ENCODE measurements at places on chromosomes 12 and 14.

DNA sequence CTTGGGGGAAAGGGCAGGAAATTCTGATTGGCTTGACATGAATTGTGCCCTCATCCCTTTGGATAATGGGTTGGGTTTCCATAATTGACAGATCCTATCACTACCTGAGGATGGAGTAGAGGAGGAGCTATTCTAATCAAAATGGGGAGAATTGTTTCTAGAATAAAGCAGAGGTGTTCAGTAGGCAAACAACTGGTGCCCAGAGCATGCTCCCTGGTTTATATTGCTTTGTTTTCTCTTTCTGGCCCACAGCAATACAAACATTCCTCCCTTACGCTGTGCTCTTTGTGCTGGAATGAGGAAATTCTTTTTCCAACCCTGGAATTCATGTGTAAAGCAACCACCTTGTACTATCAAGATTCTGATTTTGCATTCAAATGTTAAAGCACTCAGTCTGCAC is 147.4 kb downstream of the RASSF9 start:
- peak; percentile 80 for DNase-seq

GRCh38 chr12:128729628-128730121 is 94.1 kb downstream of the SLC15A4 start:
- DNase-seq = peak; percentile 38

GRCh38 chr12:100311317-100311716 is 44.3 kb downstream of the SCYL2 start:
- DNase-seq = no peak

DNA sequence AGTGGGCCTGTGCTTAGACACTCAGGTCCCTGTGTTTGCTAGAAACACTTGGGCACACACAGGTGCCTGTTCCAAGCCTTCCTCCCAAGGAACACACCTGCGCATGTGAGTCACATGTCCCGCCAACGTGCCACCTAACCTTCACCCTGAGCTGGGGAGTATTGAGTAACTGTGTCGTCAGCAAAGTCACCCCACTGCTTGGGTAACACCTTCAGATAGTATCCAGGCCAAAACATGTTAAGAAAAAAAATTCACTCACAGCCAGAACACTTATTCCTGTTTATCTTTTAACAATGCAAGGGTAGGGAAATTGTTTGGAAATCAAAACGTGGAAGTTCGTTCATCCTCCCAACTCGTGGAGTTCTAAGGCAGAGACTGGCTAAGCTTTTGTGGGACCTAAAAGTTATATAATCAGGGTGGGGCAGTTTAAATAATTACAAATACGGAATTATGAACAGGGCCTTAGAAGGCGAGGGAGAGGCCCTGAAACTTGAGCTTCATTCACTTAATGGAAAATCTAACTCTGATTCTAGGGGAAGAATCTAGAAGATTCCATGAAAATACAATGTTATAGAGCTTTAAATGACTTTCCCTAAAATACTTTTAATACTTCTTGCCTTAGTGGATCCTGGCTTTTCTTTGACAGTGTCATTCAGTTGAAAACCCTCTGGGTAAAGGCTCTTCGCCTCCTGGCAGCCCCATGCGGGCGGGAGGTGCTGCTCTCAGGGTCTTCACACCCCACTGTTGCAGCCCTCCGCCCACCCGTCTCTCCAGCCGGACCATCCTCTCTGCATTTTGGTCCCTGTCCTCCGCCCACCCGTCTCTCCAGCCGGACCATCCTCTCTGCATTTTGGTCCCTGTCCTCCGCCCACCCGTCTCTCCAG is 30.3 kb upstream of the ADIPOR2 start:
- DNase-seq = no peak

DNA sequence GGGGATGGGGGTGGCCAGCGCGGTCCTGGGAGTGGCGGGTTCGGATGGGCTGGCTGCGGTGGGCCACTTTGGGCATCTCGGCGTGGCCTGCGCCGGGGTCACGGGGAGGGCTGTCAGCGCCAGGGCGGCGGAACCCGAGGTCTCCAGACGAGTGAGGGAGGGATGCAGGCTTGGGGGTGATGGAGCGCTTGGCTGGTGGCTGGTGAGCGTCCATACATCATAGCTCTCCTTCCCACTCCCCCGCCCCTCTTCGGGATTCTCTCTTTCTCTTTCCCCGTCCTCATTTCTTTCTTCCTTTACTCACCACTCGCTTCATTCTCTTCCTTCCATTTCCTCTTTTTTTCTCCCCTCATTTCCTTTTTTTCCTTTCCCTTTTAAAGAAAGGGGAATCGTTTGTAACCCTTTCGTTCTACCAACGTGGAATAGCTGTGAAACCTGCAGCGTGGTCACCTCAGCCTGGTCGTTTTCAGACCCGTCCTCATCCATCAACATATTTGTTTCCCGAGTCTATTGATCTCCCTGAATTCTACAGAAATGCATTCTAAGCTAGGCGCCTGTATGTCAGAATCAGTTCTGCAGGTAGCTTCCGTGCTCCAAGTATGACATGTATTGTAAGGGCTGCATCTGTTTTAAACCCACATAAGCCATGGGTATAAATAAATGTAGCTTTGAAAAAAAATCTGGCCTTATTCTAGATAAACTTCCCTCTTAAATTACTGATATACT is 260.3 kb upstream of the E2F7 start:
- DNase-seq = peak; percentile 8

DNA sequence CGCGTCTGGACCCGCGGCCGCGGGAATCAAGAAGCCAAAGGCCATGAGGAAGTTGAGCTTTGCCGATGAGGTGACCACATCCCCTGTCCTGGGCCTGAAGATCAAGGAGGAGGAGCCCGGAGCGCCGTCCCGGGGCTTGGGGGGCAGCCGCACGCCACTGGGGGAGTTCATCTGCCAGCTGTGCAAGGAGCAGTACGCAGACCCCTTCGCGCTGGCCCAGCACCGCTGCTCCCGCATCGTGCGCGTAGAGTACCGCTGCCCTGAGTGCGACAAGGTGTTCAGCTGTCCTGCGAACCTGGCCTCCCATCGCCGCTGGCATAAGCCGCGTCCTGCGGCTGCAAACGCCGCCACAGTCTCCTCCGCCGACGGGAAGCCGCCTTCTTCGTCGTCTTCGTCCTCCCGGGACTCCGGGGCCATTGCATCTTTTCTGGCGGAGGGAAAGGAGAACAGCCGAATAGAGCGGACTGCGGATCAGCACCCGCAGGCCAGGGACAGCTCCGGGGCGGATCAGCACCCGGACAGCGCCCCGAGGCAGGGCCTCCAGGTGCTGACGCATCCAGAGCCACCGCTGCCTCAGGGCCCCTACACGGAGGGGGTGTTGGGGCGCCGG is 1.0 kb downstream of the INSM2 start:
- peak; percentile 92 for DNase-seq

- no peak for DNase-seq
Measured at GRCh38 chr12:68667896-68668295, 18.9 kb upstream of the NUP107 start.

- DNase-seq = no peak
Measured at GRCh38 chr12:105993766-105994555, 144.8 kb downstream of the NUAK1 start.

DNA sequence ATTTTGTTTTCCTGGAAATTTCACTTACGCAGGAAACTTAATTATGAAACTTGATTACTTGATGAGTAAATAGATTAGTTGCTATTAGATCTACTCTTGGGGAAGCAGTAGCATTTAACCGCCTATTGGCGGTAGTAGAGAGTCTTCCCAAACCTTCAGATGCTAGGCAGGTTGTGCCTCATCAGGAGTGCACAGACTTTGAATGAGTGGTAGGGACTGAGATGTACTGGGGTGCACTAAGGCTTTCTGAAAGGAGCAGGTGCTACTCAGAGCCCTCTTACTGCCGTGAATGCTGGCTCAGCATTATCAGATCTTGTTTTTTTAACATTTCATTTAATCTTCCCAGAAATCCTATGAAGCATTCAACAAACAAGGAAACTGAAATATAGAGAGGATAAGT is 7.7 kb downstream of the GATC start:
- no peak for DNase-seq

GRCh38 chr12:40145896-40146295 is 40.0 kb upstream of the SLC2A13 start:
- no peak for DNase-seq

DNA sequence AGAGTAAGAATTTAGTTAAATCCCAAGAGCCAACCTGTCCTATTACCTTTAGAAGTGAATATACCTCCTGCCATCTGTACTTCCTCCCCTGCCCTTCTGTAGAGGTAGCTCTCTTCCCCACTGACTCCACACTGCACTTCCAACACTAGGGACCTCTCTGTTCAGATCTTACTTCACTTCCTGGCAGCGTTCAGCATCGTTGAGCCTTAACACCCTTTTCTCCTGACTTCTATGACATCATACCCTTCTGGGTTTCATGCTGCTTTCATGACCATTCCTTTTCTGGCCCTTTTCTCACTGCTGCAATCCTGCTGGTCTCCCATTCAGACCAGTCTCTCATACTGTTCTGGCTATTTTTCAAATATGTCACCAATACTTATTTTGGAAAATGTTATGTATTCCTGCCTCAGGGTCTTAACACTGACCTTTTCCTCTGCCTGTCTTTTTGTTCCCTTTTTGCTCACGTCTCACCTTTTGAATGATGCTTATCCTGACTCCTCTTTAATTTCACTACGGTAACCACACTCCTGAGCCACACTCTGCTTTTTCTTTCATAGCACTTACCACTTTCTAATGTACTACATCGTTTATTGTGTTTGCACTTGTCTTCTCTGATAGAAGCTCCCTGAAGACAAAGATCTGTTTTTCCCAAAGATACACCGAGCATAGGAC is 67.6 kb downstream of the PLEKHA5 start:
- no peak for DNase-seq

- DNase-seq = peak; percentile 99
Measured at GRCh38 chr12:13196130-13196921, at the start of gene EMP1. Gene EMP1, plus strand, starts transcription at chr12:13196726. Its CDS starts 14,785 bp downstream, at chr12:13211511.

- DNase-seq = no peak
Measured at GRCh38 chr14:35146711-35147149, 24.4 kb downstream of the PRORP start.

GRCh38 chr14:72588521-72588920 is 305.4 kb downstream of the DPF3 start:
- no peak for DNase-seq

- DNase-seq = peak; percentile 19
Measured at GRCh38 chr12:119594772-119595445, 1.3 kb downstream of the TMEM233 start.

GRCh38 chr12:115137812-115138521 is 454.0 kb upstream of the TBX3 start:
- DNase-seq = no peak

DNA sequence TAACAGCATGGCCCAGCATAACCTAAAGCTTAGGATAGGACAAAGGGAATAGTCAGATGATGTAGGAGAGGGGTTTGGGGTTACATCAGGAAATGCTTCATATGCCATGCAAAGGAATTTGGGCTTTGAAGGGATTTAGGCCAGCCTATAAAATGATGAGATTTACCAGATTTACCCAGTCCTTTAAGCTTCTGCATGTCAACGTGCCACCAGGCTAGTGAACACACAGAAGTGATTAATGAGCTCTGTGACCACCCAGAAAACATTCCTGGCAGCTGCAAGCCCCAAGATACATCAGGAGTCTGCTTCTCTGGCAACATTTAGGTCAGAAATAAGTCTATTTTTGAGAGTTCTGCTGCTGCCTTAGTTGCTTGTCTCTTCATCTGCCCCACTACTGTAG is 118.3 kb downstream of the LRIG3 start:
- peak; percentile 64 for DNase-seq

- no peak for DNase-seq
Measured at GRCh38 chr14:35637851-35638250, 103.9 kb downstream of the INSM2 start.

DNA sequence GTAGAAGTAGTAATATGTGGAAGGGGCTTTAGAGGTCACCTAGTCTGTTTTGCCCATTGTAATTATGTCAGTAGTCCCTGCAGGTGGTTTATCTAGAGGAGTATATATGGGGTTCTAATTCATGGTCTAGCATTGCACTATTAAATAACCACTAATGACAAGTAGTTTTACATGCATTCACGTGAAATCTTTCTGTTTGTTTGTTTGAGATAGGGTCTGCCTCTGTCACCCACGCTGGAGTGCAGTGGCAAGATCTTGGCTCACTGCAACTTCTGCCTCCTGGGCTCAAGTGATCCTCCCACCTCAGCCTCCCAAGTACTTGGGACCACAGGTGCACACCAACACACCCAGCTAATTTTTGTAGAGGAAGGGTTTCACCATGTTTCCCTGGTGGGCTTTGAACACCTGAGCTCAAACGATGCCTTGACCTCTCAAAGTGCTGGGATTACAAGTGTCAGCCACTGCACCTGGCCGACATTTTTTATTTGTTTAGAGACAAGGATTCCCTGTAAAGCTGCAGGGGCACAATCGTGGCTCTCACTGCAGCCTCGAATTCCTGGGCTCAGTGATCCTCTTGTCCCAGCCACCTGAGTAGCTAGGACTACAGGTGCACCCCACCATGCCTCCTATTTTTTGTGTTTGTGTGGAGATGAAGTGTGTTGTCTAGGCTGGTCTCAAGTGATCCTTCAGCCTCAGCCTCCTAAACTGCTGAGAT is 12.0 kb upstream of the PSEN1 start:
- DNase-seq = no peak

Data from astrocyte of the hippocampus (primary cell).